EH (cell line): ENCODE measurements at places on chromosomes 12 and 14.

- DNase-seq: no peak
These were observed 20.5 kb downstream of the FNTB start for GRCh38 chr14:65007202-65007601.

- DNase-seq: no peak
These were observed 220.7 kb downstream of the TTC6 start for GRCh38 chr14:37816135-37816534.

GRCh38 chr12:15801770-15802744, 12.9 kb upstream of the EPS8 start:
- DNase-seq: peak; percentile 32

DNA sequence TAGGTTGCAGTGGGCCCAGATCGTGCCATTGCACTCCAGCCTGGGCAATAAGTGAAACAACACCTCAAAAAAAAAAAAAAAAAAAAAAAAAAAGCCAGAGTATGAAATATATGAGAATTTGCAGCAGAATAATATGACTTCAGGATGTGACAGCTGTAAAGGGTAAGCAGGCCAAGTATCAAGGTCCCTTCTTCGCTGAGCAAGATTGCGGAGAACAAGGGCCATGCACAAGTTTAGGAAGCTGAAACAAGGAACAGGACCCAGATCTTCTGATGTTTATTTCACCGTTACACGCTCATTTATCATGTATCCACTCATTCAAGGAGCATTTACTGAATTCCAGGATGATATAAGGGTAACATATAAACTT, 659 bp upstream of the FOXJ2 start:
- DNase-seq: no peak

- no peak for DNase-seq
These were observed 82.5 kb downstream of the SH2B3 start for GRCh38 chr12:111488271-111488670.

DNA sequence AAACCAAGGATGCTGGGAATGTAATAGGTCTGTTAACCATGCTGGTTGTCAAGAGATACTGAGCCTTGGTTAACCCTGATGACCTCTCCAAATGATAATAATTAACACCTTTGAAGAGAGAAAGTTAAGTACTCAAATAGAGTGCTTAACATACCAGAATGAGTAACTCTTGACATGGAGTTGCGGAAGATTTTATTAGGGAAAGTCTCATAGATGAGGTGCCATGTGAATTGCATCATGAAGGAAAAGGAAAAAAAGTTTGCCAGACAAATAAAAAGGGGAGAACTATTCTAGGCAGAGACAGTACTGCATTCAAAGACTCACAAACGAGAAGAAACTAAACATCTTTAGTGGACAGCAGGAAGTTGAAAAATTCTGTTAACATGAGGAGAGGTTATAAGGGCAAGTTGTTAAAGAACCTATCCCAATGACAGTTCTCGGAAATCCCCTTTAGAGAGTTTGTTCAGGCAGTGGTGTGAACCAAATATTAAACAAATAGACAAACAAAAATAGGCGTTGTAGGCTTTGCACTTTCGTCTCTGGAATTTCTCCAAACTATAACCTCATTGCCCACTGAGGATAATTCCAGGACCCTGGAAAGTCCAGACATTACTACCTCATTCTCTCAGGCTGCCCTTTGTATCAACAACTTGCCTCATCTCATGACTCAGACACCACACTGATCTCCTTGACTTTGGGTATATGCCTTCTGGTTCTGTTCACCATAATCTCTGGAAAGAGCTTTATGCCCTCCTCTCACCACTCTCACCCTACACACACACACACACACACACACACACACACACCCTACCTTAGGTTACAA, 435.0 kb downstream of the GXYLT1 start:
- peak; percentile 11 for DNase-seq

GRCh38 chr14:68977718-68978171, 1.4 kb downstream of the ACTN1 start:
- DNase-seq: peak; percentile 99

DNA sequence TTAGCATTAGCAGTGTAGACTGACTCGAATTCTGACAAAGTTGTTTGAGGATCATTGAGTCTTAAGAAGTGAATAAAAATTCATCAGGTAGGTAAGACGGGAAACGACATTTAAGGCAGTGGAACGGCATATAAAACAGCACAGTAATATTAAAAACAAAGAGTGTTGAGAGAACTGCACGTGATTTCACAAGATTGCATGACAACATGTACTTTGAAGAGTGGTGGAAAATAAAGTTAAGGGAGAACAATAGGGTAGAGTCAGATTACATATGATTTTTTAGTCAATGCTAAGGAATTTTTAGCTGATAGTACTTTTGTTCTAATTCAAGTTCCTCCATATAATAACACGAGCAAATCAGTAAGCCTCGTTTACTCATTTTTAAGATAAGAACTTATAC, 115.4 kb downstream of the SOX5 start:
- no peak for DNase-seq

GRCh38 chr12:68043435-68043834, 54.2 kb downstream of the IFNG-AS1 start:
- DNase-seq: no peak

DNA sequence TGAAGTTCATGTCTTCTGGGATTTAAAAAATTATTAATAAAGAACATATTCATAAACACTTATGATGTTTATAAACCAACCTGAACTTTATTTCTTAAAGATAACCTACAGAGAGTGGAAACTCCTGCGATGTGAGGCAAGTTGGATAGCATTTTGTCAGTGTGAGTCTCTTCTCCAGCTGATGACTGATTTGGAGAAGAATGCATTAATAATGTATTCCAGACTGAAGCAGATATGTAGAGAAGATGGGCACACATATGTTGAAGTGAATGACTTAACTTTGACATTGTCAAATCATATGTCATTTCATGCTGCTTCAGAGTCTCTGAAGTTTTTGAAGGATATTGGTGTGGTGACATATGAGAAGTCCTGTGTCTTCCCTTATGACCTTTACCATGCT, 7.3 kb downstream of the HELB start:
- peak; percentile 11 for DNase-seq

GRCh38 chr12:81261508-81262207, 183.8 kb downstream of the ACSS3 start:
- DNase-seq: no peak

GRCh38 chr12:32336261-32336660, 63.1 kb upstream of the FGD4 start:
- no peak for DNase-seq
